ENCODE measurements at places on chromosomes 11 and 22.
A peak's percentile ranks its signal among the peaks of the same experiment; 100 is the strongest.

DNA sequence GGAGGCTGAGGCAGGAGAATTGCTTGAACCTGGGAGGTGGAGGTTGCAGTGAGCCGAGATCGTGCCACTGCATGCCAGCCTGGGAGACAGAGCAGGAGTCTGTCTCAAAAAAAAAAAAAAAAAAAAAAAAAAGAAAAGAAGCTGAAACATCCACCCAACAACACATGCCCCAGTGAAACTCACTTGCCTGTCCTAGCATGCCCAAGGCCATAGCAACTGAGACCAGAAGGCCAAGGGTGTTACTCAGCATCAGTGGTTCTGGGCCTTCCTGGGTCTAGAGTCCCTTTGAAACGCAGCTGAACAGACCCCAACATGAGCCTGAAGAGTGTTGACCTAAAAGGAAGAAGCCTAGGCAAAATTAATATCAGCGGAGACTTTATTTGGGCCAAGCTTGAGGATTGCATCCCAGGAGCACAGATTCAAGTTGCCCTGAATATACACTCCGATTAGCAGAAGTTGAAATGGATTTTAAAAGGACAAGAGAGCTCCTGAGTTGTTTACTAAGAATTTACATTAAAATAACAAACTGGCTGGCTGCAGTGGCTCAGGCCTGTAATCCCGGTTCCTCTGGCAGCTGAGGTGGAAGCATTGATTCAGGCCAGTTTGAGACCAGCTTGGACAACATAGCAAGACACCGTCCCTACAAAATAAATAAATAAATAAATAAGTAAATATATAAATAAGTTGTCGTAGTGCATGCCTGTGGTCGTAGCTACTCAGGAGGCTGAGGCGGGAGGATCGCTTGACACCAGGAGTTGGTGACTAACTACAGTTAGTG is 7.0 kb downstream of the PRDX5 start:
- DNase-seq, result no peak

- no peak for DNase-seq
These were observed 27.0 kb downstream of the MS4A6A start for GRCh38 chr11:60155931-60156330.

GRCh38 chr11:77882396-77882795 is 61.5 kb downstream of the AAMDC start:
- DNase-seq, result no peak

GRCh38 chr11:129933262-129933661 is 37.9 kb upstream of the NFRKB start:
- DNase-seq, result no peak

GRCh38 chr11:118312328-118312727 is 7.8 kb downstream of the CD3E start:
- DNase-seq, result no peak

GRCh38 chr22:37026325-37026724 is 6.8 kb downstream of the MPST start:
- no peak for DNase-seq

GRCh38 chr11:57637626-57638004 is 12.1 kb downstream of the YPEL4 start:
- peak; percentile 67 for DNase-seq

DNA sequence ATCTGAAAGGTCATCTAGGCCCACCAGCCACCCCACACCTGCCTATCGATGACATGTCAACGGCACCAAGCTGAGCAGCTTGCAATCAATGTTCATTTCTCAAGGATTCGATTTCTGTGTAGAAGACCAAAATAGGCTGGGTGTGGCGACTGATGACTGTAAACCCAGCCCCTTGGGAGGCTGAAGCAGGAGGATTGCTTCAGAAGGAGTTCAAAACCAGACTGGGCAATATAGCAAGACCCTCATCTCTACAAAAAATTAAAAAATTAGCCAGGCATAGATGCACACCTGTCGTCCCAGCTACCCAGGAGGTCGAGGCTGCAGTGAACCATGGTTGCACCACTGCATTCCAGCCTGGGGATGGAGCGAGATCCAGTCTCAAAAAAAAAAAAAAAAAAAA is 108.7 kb downstream of the MICAL3 start:
- DNase-seq, result no peak
